ENCODE measurements at places on chromosomes 12 and 14. TPM values are rescaled to one million over a fixed set of nuclear protein-coding genes. Genes with fewer than 3 reads are reported as not detected.
A peak's percentile ranks its signal among the peaks of the same experiment; 100 is the strongest.

- no peaks in the 10 kb centered on the region for H3K4me1 ChIP-seq
- H3K36me3 ChIP-seq = no peaks in the 10 kb centered on the region
- peaks cover 52% of the 10 kb centered on the region for H3K27me3 ChIP-seq
- H3K4me3 ChIP-seq = no peak within 1 kb of the TSS
- peak; percentile 42 for DNase-seq
These were observed at the start of gene TSPAN11 for GRCh38 chr12:30926243-30927221. Gene TSPAN11 (plus strand): TSS chr12:30926748. CDS start chr12:30953992, 27,244 bp downstream.

- DNase-seq = no peak
- H3K4me3 ChIP-seq = no peak overlapping the region
- no peak overlapping the region for H3K27ac ChIP-seq
- peaks cover 8% of the 10 kb centered on the region for H3K27me3 ChIP-seq
- H3K4me1 ChIP-seq = peaks cover 3% of the 10 kb centered on the region
These were observed 5.4 kb downstream of the TTC7B start for GRCh38 chr14:90810806-90811205.

GRCh38 chr14:30994681-30995620, 30.5 kb upstream of the AP4S1 start:
- H3K4me1 ChIP-seq = peaks cover 44% of the 10 kb centered on the region
- no peak for DNase-seq
- H3K27ac ChIP-seq = peak overlapping the region; percentile 44
- H3K36me3 ChIP-seq = peaks cover 19% of the 10 kb centered on the region

GRCh38 chr14:96594961-96595360, 92.8 kb downstream of the PAPOLA start:
- H3K27me3 ChIP-seq = peaks cover 10% of the 10 kb centered on the region
- no peak overlapping the region for H3K27ac ChIP-seq
- H3K4me3 ChIP-seq = no peak overlapping the region
- H3K36me3 ChIP-seq = no peaks in the 10 kb centered on the region
- DNase-seq = no peak
- peaks cover 3% of the 10 kb centered on the region for H3K4me1 ChIP-seq

DNA sequence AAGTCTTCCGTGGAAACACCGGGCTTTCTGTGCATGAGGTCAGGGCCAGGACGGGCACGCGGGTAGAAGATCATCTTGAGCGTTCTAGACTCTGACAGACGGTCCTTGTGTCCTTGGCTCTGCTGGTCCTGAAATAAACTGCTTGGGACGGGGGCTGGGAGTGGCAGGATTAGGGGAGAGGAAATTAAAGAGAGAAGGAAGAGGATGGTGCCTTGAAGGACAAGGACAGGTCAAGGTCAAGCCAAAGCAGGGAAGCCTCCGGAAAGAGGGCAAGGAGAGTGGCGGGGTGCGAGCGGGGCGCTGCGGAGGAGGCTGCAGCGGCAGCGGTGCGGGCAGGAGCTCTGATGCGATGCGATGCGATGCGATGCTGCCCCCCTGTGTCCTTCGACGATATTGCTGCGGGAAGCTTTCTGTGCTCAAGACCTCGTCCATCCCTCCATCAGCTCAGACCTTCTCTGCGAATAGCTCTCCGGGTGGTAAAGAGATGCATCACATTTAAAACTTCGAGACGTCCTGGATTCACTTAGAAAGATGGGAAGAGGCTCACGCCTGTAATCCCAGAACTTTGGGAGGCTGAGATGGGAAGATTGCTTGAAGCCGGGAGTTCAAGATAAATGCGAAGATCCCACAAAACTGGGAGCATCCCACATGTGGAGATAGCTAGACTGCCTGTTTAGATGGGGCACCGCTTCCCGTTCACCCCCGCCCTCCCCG, 110.1 kb upstream of the TMEM132D start:
- H3K27me3 ChIP-seq = peaks cover 12% of the 10 kb centered on the region
- H3K4me1 ChIP-seq = no peaks in the 10 kb centered on the region
- no peak overlapping the region for H3K4me3 ChIP-seq

- H3K27ac ChIP-seq = no peak overlapping the region
- H3K4me3 ChIP-seq = no peak overlapping the region
- no peak for DNase-seq
- H3K36me3 ChIP-seq = no peaks in the 10 kb centered on the region
These were observed 982.0 kb upstream of the TMEM132C start for GRCh38 chr12:127284870-127285431.

DNA sequence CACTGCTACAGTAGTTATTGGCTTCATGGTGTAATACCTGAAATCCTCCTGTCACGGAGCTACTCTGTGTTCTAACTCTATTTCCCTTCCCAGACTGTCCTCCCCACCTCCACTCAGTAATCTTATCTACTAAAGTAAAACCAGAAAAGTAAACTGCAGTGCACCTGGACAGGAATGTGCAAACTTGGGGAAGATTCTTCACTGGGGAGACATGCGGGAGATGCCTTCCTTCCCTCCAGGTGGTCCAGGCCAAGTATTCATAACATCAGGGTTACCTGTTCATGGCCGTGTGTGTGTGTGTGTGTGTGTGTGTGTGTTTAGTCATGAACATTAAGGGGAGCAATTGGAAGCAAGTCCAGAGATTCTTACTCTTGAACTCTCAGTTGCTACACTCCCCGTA, 84.1 kb downstream of the IFNG start:
- no peaks in the 10 kb centered on the region for H3K27me3 ChIP-seq
- H3K36me3 ChIP-seq = peaks cover 1% of the 10 kb centered on the region
- peaks cover 29% of the 10 kb centered on the region for H3K4me1 ChIP-seq
- no peak overlapping the region for H3K27ac ChIP-seq

Gene ADCY4
- 1.3 TPM for total RNA-seq

GRCh38 chr14:74567646-74568379, 44.2 kb downstream of the LTBP2 start:
- H3K27ac ChIP-seq = no peak overlapping the region
- H3K4me1 ChIP-seq = peaks cover 17% of the 10 kb centered on the region
- H3K27me3 ChIP-seq = peaks cover 16% of the 10 kb centered on the region
- no peak overlapping the region for H3K4me3 ChIP-seq
- DNase-seq = no peak

GRCh38 chr14:59359431-59360124, 105.6 kb downstream of the GPR135 start:
- no peaks in the 10 kb centered on the region for H3K27me3 ChIP-seq
- H3K4me3 ChIP-seq = no peak overlapping the region
- DNase-seq = no peak
- H3K27ac ChIP-seq = no peak overlapping the region
- H3K4me1 ChIP-seq = peaks cover 2% of the 10 kb centered on the region

Gene STXBP6
- not detected for total RNA-seq

Gene LPCAT3
- total RNA-seq = 17.3 TPM
